NCI-H1092 treated with DMSO at 0.1 percent for 48 hours (cell line): ENCODE measurements at places on chromosomes 4 and X.

DNA sequence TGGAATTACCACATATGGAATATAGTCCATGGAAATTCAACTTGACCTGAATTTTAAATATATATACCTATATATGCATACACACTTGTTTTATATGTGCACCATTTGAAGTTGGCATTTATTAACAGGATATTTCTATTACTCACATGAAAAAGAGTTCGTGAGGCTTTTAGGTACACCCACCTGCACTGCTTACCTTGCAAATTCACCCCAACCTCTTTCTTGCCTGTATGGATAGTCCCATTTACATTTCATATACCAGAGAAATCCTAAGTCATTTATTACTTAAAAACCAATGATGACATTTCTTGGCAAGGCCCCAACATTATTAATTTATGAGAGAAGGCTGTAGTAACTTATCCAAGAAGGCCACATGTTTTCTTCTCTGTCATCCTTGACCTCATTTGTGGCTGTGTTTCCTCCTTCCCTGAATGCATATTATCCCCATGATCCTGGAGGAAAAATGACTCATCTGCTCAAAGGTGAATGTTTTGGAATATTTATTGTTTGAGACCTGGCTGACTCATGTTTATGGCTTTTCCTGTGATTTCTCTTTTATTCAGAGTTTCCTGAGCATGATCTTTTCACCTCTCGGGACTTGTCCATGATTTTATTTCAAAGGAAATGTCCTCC is 62.2 kb upstream of the FAM241A start:
- DNase-seq: no peak

DNA sequence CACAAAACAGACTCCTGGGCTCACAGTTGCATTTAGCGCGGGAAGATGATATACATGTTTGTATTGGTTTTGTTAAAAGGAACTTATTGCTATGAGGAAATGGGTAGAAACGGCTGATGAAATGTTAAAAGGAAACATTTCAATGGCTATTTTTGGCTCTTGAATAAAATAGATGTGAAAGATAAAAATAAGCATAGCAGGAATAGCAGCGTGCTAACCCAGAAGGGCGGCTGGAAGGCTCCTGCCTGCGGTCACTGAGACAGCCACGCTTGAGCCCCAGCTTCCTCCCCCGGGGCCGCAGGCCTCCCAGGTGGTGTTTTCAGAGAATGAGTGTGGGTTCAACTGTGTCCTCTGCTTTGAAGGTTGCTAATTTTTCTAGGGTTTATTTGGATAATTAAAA is 35.0 kb upstream of the CLCN4 start:
- no peak for DNase-seq

GRCh38 chr4:132863619-132864018 is 285.5 kb upstream of the PCDH10 start:
- DNase-seq: no peak

- DNase-seq: no peak
Observed at GRCh38 chr4:7414736-7415510, 19.8 kb downstream of the PSAPL1 start.

DNA sequence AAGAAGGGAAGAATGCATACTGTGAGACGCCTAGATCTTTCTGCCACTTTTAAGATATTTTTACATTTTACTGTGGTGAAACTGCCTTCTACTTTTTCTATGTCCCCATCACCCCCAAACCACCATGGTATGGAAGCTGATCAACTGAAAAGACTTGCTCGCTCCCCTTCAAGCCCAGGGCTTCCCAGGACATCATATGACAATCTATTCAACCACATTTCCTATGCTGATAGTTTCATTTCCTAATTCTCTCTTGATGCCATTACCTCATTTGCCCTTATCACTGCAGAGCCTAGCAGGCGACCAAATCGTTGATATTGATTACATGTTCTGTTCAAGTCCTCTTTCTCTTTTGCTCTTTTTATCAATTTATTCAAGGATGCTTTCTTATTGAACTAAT is 40.1 kb upstream of the KLHL34 start:
- DNase-seq: no peak

DNA sequence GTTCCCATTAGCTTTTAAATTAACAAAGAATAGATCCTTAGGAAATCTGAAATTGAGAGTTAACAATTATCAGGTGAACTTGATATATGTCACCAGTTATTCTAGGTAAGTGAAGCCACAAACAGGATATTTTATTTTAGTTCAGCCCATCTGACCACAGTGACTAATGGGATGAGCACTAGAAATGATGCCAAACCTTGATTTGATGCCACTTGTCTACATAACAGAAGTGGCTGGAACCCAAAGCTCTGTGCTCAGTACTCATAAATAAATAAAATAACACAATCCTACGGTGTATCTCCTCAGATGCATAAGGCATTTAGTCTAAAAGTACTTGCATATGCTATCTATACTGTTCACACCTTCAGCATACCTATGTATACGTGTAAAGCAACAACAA is 12.2 kb downstream of the SLITRK4 start:
- no peak for DNase-seq

DNA sequence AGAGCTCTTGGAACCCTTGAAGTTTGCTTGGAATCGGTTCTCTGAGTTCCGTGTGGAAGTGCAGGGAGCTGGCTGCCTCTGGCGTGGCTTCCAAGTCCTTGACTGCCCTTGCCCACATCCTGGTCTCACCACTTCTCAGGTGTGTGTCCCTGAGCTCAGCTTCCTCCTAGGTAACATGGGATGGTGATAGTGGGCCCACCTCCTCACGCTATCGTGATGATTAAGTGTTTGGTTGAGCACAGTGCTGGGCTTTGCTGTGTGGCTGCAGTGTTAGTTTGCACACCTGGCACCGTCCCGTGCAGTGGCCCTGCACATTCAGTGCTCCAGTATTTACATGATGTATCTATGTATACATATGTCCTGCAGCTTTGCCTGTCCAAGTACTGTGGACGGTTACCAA is 81.5 kb downstream of the CLDN34 start:
- DNase-seq: no peak

DNA sequence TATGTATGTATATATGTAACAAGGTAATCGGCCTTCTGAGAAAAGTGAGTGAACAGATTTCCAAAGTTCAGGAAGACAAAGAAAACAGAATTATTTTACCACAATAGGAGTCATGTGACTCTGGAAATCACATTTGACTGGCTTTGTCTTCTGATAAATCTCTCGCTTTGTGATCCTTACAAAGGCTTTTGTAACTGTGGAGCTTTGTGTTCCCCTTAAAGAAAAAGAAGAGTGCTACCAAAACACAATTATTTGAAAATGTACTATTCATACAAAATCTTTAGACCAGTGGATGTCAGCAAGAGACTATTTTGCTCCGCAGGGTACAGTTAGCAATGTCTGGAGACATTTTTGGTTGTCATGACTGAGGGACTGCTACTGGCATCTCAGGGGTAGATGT is 238.8 kb downstream of the LDB2 start:
- DNase-seq: no peak

- no peak for DNase-seq
Observed at GRCh38 chrX:142576615-142577014, 371.5 kb upstream of the MAGEC2 start.

- DNase-seq: no peak
Observed at GRCh38 chrX:7334253-7334935, 186.4 kb upstream of the PUDP start.

GRCh38 chr4:55466001-55466400 is 70.2 kb downstream of the TMEM165 start:
- DNase-seq: no peak

DNA sequence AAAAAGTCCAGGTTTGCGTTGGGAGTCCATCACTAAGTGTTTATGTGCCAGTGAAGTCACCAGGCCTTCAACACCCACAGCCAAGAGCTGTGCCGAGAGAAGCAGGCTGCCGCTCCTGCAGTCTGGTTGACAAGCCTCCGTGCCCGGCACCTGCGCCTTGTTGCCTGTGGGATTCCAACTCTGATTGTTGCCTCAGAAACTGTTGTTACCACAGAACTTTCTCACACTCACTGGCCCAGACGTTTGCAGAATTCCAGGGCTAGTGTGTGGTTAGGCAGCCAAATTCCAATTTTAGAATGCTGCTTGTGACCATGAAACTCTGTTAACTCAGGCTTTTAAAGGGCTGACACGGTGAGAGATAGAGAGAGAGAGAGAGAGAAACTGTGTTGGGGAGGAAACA is 119.5 kb upstream of the LIMCH1 start:
- no peak for DNase-seq

- no peak for DNase-seq
Observed at GRCh38 chrX:107597791-107598190, 30.5 kb upstream of the PRPS1 start.

- no peak for DNase-seq
Observed at GRCh38 chrX:103789004-103789403, 12.4 kb downstream of the PLP1 start.

- no peak for DNase-seq
Observed at GRCh38 chr4:136754810-136755530, 777.3 kb downstream of the PCDH18 start.

GRCh38 chr4:57168982-57169381 is 58.8 kb upstream of the IGFBP7 start:
- no peak for DNase-seq

DNA sequence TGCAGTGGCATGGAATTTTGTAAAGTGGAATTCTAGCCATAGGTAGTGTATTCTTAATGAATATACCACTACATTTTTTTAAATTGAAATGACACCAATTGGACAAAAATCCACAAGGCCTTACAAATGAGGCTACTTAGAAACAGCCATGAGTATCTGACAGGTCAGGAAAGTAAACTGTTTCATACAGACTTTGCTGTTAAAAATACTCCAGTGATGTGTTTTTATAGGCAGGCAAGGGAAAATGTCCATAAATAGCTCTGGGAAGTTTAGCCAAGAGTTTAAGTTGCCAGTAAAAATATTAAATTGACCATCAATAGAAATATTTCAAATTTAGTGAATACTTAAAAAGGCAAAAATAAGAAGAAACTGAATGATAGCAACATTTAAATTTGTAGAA is 41.8 kb upstream of the PDLIM5 start:
- DNase-seq: no peak

GRCh38 chr4:48134081-48134480 is at the start of gene TXK:
TXK (minus strand) TSS chr4:48134250; CDS start chr4:48134170, 80 bp downstream.
- no peak for DNase-seq

DNA sequence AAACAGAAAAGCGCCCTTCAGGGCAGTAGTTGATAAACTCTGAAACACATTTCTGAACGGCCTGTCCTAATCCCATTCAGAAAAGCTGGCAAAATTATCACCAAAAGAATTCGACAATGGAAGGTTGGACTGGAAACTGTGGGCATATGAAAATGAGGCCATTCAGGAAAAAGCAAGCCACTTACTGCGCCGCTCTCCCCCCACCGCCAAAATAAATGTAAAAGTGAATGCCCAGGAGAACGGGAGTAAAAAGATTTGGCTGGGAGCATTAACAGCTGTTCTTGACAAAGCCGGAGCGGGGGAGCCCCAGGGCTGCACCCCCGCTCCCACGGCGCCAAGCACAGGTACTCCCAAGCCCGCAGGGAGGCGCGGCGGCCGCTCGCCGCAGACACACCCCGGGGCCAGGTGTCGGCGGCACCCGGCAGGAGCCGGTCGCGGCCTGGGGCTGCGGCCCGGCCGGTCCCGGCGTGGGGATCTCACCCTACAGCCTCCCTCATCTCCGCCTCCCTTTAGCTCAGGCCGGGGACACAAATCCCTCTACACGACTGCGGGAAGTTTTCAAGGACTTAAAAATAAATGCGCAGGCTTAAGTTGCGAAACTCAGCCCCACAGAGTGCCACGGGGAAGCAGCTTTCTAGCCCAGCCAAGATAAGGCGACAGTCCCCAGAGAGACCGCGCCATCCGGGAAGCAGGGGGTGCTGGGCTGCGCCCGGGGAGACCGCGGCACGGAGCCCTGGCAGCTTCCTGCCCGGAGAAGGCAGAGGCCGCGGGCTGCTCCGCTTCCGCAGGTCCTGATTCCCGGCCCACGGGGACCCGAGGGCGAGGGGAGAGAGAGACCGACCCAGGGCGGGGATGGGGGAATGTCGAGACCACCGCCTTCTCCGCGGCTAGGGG is 593 bp downstream of the SH3RF1 start:
- DNase-seq: peak; percentile 71

DNA sequence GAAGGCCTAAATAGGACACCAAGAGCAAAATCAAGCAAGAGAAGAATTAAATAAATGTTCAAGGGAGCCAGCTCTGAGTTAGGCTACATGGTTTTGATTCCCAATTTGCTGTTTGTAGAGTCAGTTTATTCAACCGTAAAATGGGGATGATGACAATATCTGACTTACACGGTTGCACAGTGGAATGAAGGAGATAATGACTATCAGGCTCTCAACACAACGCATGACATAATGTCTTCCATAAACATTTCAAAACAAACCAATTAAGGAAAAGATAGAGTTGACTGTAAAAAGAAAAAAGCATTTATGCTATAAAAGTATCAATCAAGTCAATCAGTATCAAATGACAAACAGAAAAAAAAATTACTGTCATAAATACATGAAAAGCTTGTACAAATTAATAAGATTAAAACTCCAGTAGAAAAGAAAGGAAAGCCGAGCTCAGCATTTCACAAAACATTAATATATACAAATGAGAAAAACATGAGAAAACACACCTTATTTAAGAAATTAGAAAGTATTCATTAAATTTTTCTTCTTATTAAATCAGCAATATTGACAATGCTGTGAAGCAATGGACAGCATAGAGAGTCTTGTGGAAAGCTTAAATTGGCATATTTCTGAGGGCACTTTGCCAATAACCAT is 179.0 kb downstream of the SCFD2 start:
- no peak for DNase-seq

GRCh38 chrX:101290957-101291603 is at the start of gene TAF7L:
TAF7L (minus strand) TSS chrX:101291334; CDS start chrX:101287543, 3,791 bp downstream.
- DNase-seq: no peak

DNA sequence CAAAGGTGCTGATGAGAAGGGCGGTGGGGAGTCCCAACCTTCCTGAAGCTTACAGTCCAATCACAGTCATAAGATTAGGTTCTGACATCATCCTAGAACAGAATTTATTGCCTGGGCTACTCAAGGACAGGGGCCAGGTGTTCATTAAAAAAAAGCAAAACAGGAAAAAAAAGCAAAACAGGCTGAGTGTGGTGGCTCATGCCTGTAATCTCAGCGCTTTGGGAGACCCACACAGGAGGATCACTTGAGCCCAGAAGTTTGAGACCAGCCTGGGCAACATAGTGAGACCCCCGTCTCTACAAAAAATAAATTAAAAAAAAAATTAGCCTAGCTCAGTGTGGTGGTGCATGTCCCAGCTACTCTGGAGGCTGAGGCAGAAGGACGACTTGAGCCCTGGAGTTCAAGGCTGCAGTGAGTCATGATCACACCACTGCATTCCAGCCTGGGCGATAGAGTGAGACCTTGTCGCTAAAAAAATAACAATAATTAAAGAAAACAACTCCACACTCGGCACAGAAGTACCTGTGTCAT is 3.0 kb downstream of the RAB9A start:
- no peak for DNase-seq

DNA sequence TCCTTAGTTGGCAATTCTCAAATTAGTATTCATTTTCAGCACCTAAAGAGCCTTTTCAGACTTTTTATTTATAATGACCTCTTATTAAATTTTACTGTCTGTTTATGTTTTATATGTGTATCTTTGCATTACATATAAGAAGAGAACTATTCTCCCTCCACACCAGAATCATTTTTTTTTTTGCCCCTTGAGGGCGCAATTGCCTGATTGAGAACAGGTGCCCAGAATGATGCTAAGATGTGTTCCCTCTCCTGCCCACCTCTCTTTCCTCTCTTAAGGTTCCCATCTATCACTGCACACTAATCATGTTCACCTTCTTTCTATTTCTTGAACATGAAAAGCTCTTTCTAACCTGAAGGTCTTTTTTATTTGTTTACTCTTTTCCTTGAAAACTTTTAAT is 44.2 kb upstream of the ADAM29 start:
- peak; percentile 67 for DNase-seq

GRCh38 chrX:20668550-20668949 is 401.8 kb upstream of the RPS6KA3 start:
- no peak for DNase-seq

- peak; percentile 68 for DNase-seq
Observed at GRCh38 chr4:67700116-67700737, 728 bp downstream of the UBA6 start.
